CD8-positive, alpha-beta memory T cell (primary cell): ENCODE measurements at places on chromosomes 2 and 18.
A peak's percentile ranks its signal among the peaks of the same experiment; 100 is the strongest.

DNA sequence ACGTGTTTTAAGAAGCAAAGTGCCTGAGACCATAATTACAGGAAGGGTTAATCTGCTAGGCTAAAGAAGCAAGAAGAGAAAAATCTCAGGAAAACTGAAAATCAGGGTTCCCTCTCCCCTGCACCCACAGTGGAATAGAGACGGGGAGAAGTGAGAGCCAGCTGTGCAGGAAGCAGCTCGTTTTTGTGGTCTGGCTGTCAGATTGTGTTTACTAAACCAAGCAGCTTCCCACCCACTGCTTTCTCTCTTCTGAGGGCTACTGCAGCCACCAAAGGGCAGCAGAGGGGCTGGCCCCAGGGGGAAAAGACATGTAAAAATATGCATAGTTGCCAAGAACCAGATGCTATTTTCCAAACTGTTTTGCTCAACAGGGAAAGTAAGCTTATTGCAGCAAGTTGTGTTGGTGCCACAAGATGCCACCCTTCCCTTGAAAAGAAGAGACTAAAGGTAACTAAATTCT is 72.6 kb upstream of the THUMPD2 start:
- no peak for DNase-seq

DNA sequence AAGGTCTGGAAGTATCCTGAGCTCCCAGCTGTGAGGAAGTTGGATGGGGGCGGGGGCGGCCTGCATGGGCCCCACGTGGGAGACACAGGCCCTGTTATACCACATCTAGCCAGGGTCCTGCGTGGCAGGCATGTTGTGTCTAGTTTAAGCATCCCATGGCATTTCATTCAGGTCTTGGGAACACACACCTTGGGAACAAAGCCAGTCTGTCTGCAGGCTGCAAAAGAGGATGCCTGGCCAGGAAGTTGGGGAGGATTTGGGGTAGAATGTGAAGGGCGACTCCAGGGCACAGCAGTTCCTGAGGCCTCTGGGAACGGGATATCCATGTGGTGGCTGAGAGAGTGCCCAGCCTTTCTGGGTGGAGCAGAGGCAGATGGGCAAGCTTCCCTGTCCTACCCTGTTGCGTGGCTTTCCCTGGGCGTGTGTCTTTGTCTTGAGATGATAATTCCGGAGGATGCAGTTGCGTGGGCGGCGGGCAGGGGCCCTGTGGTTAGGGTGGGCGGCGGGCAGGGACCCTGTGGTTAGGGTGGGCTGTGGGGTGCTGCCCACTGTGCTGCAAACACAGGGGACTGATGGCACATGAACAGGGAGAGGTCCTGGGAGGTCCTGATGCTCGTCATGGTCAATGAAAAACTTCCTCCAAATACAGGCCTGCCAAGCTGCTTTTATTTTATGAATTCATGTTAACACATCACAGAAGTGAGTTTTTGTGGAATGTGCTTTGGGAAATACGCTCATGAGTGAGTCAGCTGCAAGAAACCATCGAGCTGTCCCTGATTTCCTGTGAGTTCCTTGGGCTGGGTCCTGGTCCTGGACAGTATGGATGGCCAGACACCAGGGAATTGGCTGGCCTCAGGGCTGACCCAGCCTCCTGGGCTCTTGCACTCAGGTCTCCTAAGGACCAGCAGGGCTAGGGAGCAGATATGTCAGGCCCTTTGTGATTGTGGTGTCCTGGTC is 90.0 kb upstream of the HS6ST1 start:
- no peak for DNase-seq

GRCh38 chr2:157501026-157501425 is 57.1 kb upstream of the CYTIP start:
- no peak for DNase-seq

- no peak for DNase-seq
Measured at GRCh38 chr2:202555356-202555755, 79.4 kb upstream of the FAM117B start.

- DNase-seq, result peak; percentile 61
Measured at GRCh38 chr2:181466661-181467576, 9.7 kb downstream of the ITGA4 start.

DNA sequence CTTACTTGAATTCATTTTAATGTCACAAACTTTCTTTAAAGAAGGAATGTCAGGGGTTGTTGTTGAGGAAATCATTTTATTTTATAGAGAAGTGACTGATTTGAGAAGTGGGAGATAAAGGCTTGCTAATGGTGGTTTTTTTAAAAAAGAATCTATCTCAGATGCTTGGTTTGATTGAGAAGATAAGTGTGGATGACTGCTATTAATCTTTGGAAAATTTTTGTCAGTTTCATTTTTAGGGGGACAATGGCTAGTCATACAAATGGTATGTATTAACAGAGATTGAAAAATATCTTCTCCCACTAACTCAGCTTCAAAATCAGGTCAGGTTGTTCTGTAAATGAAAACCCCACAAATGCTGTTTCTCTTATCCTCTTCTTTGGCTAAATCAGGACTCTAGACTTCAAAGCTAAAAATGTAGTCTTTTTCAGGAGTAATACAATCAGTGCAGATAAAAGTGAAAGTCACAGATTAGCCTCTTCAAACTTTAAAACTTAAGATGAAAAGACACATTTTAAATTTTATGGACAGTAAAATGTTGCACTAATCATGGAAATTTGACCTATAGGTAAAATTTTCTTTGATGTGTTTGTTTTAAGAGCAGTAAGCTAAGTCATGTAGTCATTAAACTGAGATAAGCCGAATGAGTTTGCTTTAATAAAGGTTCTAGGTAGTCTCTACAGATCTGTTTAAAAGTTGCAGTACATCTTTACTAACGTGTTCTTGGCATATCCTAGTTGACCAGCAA is 674.2 kb upstream of the VRK2 start:
- no peak for DNase-seq

DNA sequence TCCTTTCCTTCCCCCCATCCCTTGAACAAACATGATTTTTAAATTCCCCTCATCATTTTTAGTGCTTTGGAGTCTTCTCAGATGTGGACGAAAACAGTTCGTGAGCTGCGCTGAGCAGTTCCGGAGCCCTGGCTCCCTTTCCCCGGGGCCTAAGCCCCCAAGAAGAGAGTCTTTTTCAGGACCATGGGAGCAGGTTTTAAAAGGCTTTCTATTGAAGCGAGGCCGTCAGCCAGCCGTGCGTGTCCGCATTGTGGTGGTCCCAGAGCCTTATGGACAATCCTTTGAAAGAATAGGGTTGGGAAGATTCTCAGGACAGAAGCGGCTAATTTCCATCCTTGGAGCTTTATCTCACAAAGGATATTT is 290.7 kb downstream of the SOX11 start:
- no peak for DNase-seq

GRCh38 chr2:112876971-112877361 is 34.0 kb upstream of the IL37 start:
- DNase-seq, result no peak

GRCh38 chr2:197113275-197113711 is 186.8 kb upstream of the PGAP1 start:
- DNase-seq, result peak; percentile 29

DNA sequence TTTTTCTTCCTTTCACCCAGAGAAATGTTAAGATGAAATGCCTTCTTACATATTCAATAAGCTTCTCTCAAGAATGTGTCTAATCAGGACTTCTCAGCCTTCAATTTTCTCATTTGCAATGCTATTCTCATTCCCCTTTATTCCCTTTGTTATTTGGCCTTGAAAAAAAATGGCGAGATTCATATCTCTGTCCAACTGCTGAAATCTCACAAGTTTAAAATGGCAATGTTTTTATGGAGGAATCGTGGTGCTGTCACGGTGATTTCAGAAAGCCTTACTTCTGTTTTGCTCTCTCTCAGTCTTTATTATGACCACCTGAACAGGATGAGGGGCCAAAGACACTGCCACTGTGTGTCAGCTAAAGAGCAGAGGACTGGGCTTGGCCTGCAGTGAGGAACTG is 928.5 kb downstream of the DCC start:
- no peak for DNase-seq

GRCh38 chr2:227655454-227655853 is 11.2 kb upstream of the SCYGR5 start:
- DNase-seq, result no peak

- DNase-seq, result no peak
Measured at GRCh38 chr2:234558642-234559041, 61.8 kb upstream of the ARL4C start.

- no peak for DNase-seq
Measured at GRCh38 chr2:147829106-147829505, 15.7 kb upstream of the ACVR2A start.

DNA sequence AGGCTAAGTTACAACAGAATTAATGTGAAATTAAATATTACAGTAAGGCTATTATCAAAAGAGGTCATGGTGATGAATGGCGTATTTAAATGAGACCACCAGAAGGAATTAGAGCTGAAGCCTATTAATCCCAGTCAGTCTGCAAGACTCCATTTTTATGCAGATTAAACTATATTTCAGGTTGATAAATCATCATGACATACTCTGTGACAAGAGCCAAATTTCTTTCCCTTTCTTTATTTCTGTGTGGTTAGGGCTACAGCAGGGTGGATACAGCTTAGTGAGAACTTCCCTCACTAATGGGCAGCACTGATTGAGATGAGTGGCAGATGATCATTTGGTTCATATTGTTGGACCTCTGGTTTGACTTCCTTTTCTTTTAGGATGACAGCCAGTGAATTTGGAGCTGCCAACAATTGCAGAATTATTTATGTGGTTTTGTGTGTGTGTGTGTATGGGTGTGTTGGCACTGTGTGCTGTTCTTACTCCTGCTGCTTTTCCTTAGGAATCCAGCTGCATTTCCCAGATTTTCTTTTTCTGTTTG is 481.3 kb downstream of the PIK3C3 start:
- DNase-seq, result no peak

- no peak for DNase-seq
Measured at GRCh38 chr2:30356071-30356470, 91.0 kb upstream of the LCLAT1 start.

DNA sequence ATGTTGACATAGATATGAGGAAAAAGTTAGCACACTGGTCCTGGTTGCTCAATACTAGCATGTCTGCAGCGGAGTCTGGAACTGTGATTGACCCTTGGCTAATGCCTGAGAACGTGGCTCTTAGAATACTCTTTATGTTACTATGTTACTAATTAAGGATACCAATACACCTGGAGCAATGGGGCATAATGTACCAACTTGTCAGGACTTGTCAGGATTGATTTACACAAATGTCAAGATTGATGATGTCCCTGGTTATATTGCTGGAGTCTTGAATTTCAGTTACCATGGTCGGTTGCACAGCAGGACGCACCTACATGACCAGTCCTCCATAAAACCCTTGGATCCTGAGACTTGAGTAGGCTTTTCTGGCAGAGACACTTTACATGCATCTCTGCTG is 810.9 kb downstream of the CPS1 start:
- DNase-seq, result no peak

- no peak for DNase-seq
Measured at GRCh38 chr2:98929920-98930319, 6.1 kb downstream of the CRACDL start.

- no peak for DNase-seq
Measured at GRCh38 chr2:173326806-173327205, 27.9 kb upstream of the CDCA7 start.

GRCh38 chr2:50743471-50743870 is 288.5 kb downstream of the NRXN1 start:
- DNase-seq, result no peak

DNA sequence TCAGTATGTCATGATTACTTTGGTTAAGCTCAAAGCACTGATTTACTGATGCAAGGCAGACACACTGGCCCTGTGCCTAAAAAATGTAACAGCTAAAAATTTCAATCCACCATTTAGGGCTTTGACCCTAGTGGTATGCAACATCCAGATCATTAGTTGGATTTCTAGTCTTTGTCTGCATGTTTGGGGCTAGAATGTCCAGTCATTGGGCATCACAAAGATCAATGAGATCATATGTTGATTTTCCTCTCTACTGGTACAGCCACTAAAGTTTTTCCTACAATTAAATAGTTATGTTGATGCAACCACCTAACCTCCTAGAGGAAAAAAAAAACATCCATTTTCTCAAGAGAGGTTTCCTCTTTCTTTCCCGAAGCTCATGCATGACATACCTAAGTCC is 53.4 kb upstream of the REV1 start:
- no peak for DNase-seq

DNA sequence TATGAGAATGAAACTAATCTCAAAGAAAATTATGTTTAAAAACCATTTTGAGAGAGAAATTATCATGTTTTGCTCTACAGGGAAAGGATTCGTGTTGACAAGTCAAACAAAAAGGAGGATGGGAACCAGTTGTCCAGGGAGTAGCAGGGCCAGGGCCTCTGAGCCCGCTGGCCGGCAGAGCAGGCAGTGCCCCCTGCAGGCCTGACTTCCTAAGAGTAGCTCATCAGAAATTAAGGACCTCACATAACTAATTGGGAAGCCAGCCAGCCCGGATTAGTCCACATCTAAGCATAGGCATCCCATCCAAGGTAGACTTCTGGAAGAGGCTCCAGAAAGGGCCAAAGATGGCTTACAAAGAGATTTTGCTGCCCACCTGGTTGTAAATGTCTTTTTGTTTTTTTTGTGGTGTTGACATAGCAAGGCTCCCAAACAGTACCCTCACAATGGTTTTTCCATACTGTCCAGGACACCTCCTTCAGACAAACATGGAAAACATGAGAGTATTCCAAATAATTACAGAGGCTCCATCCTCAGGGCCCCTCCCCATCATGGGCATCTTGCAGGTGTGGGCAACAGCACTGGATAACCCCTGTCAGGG is 241.2 kb upstream of the TANK start:
- DNase-seq, result peak; percentile 2

GRCh38 chr2:97993926-97994325 is 1.8 kb downstream of the TMEM131 start:
- DNase-seq, result no peak

DNA sequence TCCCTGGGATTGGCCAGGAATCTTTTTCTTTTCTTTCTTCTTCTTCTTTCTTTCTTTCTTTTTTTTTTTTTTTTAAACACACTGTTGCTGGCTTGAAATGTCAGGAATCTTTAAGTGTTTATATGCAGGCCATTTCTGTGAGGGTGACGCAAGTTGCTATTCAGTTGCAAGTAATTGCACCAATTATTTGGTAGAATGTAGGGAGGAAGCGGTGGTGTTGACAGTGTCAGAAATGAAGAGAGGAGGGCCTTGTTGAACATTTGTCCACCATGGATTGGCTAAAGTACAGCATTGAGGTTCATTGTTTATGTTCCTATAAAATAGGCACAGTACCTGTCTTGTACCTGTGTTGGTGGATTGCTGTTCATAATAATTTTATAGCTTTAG is 6.5 kb downstream of the RPIA start:
- DNase-seq, result no peak

DNA sequence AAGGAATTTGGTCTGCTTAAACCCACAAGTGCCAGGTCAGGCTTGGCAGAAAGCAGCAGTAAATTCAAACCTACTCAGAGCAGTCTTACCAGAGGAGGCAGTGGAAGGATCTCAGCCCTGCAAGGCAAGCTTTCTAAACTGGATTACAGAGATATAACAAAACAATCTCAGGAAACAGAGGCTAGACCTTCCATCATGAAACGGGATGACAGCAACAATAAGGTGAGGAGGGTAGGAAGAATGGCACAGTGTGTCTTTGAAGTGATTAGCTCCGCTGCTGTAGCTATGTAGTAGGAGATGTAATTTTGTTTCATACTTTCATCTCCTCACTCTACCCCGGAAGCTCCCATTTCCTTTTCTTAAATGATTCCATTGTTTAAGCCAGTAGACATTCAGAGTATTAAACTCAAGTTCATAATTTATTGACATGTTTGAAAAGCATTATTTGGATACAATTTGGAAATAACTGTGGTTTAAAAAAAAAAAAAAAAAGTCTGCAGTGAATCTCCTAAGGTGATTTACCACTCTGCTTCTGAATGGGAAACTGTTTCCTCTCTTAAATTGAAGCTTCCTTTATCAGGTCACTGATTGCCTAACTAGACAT is 29.4 kb upstream of the DYSF start:
- no peak for DNase-seq

GRCh38 chr18:73283788-73284187 is 416.0 kb upstream of the NETO1 start:
- no peak for DNase-seq
